ENCODE measurements at places on chromosomes 5 and 9.

DNA sequence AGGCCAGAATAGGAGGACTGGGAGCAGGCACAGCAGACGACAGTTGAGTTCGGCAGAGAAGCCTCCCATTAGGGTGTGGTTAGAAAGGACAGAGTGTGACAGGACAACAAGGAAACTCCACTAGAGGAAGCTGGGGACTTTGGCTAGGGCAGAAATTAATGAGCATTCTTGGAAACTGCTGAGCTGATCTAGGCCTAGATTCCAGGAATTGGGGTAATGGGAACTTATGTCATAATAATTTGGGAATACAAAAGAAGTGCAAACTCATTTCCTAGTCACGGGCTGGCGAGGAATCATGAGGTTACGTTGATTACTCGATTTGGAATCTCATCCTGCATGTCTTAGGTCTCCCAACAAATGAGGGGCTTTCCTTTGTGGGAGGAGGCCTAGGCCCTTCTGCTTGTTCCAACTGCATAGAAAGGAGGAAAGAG, 144.6 kb upstream of the RPS23 start:
- DNase-seq = no peak

DNA sequence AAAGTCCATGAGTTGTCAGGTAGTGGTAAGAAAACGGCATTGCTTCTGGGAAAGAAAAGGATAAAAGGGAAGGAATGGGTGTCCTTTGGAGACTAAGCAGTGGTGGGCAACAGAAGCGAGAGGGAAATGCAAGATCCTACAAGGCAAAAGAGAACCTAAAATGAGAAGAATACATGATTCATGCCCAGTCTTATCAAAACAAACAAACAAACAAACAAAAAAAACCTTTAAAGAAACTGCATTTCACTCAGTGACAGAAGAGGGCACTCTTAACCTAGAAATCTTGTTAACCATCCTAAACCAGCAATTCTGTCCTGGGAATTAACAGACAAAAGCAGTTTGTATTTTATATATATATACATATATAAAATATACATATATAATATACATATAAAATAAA, 88.5 kb downstream of the SUSD1 start:
- DNase-seq = no peak

GRCh38 chr5:157252711-157253465, 13.0 kb upstream of the CYFIP2 start:
- DNase-seq = no peak

- DNase-seq = no peak
These were observed 5.8 kb upstream of the TRIM41 start for GRCh38 chr5:181217111-181217802.

- no peak for DNase-seq
These were observed 16.2 kb downstream of the TJP2 start for GRCh38 chr9:69190086-69190862.

DNA sequence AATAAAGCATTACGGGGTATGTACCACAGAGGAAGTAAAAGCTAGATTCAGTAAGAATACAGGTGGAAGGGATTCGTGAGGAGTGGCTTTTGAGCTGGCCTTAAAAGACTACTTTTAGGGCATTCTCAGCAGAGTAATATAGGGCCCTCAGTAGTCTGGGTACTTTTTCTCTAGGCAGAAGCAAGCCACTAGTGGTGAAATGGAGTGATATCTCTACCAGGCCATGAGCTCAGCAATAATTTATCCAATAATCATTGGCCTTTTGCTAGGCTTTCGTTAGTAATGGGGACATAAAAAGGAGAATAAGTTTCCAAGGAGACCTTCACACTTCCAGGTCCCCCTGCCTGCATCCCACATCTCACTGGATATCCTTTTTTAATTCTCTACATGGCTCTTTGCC, 1.7 kb downstream of the POLR3G start:
- no peak for DNase-seq

- DNase-seq = no peak
These were observed 27.5 kb upstream of the TNPO1 start for GRCh38 chr5:72788866-72789505.

DNA sequence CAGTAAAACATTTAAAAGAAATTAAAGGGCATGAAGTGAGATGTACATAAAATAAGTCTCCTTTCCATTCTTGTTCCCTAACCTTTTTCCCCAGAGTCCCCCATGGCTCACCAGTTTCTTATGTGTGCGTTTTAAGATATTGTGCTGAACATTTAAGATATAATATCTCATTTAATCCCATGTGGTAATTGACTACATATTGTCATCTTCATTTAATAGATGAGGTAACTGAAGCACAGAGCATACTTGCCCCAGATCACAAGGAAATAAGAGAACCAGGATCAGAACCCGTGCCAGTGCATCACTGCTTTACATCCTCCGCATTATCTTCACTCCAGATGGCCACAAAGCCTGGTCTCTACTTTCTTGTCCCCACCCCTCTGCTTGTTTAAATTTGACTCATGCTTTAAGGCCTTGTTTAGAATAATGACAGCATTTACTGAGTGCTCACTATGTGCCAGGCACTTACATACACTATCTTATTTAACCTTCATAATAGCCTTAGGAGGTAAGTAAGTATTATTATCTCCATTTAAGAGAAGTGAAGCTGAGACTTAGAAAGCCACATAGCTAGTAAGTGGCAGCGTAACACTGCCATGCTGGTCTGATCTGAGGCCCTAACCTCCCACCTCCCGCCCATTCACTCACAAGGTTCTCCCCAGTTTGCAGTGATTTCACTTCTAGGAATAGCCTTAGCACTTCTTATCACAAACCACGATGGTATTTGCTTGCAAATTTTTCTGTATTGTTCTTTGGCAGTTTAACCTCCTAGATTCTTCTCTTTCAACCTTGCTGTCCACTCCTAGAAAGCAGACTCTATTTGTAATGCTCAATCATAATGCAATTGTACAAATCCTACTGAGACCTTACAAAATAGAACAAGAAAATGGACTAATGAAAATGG, 78.4 kb upstream of the IL6ST start:
- no peak for DNase-seq

- DNase-seq = no peak
These were observed 15.7 kb downstream of the RGS3 start for GRCh38 chr9:113479174-113479621.

- DNase-seq = no peak
These were observed 136.5 kb downstream of the CCDC192 start for GRCh38 chr5:127839496-127840197.

DNA sequence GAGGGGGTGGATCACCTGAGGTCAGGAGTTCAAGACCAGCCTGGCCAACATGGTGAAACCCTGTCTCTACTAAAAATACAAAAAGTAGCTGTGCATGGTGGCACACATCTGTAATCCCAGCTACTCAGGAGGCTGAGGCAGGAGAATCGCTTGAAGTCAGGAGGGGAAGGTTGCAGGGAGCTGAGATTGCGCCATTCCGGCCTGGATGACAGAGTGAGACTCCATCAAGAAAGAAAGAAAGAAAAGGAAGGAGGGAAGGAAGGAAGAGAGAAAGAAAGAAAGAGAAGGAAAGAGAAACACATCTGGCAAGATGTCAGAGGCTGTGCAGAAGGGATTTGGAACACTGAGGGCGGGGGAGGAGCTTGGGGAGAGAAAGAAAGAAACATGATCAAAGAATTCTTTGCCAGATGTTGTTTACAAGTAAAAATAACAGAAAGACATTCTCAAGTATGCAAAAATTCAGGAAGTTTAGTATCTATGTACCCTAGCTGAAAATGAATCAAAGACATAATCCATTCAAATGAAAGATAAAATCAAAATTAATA, 93.7 kb downstream of the AK8 start:
- no peak for DNase-seq

DNA sequence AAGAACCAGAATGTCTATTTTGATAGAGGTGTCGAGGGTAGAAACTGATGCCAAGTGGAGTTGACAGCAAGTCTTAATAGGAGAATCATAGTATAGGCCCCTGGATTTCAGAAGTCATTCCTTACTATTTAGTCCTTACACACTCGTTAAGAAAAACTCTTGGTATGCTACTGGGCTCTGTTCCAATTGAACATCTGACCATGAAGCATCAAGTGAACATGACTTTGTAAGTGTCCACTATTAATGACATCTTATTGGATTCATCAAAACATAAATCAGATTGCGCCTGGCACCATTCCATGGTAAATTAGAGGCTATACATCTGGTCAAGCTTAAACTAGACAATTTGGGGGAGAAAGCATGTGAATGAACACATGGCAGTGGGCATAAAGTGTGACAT, 1056.5 kb upstream of the EDIL3 start:
- no peak for DNase-seq

DNA sequence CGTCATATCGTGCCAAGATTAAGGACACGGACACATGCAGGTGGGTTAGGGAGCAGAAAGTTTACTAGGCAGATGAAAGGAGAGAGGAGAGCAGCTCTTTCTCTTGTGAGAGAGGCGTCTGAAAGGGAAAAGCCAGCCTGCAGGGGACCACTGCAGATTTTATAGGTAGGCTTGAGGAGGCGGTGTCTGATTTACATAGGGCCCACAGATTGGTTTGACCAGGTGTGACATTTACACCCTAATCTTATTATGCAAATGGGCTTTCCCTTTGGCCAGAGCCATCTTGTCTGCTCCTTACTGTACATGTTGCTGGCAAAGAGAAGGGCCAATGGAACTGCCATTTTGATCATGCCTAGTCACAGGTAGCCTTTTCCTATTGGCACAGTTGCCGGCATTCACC, 137.2 kb upstream of the TAF11L2 start:
- no peak for DNase-seq

DNA sequence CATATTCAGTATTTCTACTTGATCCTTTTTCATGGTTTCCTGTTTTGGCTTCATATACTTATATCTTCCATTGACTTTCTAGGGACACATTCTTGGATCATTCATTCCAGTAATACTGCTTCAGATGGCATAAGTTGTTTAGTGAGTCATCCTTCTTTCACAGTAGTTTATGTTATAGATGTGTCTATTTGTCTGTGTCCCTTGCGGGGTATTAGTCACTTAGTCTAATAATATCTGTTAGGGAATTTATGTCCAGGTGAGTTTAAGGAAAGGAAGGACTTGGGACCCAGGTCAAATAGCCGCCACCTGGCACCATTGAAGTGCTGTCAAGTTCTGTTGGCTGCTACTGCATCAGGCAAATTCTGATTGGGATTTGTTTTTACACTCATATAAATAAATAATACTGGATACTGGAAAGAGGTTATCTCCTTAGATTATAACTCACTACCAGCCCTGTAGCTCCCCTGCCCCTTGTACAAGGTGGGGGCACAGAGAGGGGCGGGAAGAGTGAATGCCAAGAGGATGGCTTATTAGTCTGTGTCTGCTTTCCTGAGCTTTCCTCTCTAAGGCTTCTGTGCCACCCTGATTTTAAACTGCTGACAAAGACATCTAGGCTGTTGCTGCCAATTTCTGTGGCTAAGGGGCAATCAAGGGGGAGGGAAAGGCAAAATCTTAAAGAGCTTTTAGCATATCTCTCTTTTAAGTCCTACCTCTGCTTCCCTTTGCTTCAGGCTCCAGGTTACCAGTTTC, 64.9 kb downstream of the CDC42SE2 start:
- DNase-seq = no peak

DNA sequence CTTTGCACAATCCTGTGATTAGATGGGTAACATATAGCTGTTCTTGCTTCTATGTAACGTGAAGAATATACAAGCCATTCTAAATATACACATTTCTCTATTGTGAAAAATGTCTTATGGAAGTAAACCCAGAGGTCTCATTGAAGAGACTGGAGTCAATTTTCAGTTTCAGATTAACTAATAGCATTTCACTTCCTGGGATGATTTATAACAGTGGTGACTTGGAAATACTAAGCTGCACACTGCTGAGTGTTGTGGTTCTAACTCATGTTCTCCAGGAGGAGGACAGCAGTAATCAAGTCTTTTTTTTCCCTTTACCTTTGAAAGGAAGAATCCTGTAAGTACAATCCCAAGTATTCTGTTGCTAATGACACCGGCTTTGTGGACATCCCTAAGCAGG, 3.3 kb downstream of the CTSL start:
- no peak for DNase-seq

GRCh38 chr5:54820346-54821134, 164.9 kb downstream of the ESM1 start:
- DNase-seq = no peak

DNA sequence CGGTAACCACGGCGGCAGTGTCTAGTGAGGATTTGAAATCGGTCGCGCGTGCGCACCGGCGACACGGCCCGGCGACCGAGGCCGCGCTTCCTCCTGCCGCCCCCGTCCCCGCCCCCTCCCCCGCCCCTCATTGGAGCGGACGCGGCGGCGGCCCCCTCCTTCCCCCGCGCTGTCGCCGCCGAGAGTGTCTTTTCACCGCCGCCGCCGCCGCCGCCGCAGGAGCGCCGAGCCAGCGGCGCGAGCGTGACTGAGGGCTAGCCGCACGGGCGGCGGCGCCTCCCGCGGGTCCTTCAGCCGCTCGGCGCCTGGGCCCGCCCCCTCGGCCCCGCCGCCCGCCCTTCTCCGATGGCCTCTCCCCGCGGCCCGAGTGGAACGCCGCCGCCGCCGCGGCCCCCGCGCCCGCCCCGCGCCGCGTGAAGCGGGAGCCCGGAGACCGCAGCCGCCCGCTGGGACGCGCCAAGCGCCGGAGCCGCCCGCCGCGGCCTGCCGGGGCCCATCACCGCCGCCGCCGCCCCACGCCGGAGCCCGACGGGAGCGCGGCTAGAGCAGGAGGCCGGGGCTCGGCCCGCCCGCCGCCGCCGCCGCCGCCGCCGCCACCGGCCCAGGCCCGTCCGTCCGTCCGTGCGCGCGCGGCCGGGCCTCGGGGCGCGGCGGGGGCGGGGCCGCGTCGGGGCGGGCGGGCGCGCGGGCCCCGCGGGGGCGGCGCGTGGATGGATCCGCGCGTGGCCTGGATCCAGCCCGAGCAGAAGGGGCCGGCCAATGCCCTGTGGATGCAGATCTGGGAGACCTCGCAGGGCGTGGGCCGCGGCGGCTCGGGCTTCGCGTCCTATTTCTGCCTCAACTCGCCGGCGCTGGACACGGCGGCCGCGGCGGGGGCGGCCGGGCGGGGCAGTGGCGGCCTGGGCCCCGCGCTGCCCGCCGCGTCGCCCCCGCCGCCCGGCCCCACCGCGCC, at the start of gene TENT4A:
Gene TENT4A, plus strand, starts transcription at position 159 of the 952 bp plus-strand sequence. Its CDS starts 552 bp downstream, at position 711.
- DNase-seq = no peak

DNA sequence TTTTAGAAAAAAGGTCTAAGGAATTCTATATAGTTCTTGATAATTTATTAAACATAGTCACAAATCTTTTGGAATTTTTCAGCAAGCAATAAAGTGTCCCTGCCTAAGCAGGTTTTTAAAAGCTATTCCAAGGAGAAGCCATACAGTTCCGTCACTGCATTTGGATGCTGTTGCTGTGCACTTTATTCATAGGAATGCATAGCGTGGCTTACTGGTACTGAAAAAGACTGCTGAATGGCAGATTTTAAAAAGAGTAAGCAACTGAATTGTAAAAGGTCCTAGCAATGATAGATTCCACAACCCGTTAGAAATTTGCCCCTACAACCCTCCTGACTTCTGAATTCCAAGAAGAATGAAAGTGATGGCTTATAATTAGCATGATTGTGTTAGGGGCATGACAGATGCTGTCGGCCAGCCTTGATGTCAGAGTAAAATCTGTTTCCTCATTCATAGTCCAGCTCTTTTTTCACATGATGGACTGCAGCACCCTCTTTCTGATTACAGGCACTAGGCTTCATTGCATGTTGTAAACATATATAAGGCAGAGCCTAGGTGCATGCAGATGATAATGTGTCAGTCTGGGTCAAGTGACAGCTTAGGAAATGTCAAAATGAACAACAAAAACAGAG, 227.0 kb downstream of the PDE4D start:
- no peak for DNase-seq
